Cerebellar nuclear complex (tissue), 1 donor: ENCODE measurements at places on chromosomes 2 and 18.

DNA sequence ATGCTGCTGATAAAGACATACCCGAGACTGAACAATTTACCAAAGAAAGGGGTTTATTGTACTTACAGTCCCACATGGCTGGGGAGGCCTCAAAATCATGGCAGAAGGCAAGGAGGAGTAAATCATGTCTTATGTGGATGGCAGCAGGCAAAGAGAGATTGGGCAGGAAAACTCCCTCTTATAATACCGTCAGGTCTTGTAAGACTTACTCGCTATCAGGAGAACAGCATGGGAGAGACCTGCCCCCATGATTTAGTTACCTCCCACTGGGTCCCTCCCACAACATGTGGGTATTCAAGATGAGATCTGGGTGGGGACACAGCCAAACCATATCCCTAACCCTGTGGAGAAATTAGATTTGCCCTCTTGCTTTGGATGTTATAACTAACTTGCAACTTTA lies 1068.0 kb upstream of the ZEB2 start:
- no peak for DNase-seq

DNA sequence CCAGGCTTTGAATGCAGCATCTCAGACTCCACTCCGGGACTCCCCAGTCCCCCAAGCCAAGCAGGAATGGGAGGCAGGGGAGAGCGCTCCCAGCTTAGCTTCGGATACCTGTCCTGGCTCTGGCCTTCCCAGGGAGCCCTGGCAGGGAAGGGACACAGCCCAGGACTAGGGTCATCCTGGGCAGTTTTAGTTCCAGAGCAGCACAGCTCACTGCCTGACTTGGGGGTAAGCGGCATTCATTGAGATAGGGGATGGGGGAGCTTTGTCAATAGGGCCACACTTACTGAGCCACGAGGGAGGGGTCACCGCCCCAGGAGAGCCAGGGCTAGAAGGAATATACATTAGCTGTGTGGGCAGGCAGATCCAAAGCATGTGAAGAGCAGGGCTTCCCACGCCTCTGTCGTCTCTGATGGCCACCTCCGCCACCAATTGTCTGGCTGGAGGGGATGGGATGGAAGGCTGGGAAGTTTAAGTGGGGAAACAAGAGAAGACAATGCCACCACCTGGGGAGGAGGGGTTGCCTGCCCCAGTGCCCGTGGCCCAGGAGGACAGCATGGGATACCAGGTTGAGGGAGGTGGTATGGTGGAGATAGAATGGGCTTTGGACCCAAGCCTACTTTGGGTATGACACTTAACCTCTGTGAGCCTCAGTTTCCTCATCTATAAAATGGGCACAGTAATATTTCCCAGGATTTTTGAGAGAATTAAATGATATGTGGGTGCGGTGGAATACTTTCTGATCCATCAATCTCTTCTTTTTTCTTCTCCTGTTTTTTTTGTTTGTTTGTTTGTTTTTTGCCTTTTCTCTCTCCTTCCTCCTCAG lies 40.2 kb downstream of the SCTR start:
- DNase-seq: no peak

DNA sequence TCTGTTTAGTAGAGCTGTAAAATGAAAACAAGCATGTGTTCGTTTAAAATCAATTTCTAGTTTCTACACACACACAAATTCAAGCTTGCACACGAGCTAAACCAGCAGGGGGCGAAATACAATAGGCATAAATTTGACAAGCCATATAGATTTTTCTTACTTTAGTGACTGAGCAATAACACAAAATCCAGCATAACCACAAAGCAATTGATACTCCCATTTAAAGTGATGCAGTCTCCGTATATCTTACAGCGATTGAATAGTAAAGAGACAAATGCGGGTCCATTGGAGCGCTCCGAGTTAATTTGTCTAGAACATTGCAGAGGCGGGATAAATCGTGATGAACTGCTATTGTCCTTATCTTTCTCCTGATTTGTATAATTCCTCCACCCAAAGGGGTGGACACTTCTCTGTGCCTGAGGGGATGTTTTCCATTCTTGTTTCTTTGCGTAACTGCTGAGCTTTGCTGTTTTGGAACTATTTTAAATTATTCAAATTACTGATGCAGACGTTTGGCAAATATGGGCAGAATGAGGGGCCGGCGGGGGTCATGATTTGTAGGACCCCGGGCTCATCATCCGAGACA lies 1.2 kb upstream of the AFTPH start:
- DNase-seq: peak; percentile 3

DNA sequence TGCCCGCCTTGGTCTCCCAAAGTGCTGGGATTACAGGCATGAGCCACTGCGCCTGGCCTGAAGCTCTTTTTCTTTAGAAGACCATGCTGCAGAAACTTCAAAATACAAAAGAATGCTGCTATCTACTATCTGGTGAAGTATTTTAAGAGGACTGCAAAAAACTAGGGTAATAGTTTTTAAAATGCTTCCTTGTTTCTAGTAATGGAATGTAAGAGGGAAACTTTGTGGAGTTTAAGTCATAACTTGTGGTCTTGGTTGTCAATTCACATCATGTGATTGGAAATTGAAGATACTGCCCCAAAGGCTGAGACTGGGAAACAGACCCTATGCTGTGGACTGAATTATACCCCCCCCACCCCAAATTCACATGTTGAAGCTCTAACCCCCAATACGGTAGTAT lies 68.3 kb downstream of the B3GNT2 start:
- DNase-seq: no peak

DNA sequence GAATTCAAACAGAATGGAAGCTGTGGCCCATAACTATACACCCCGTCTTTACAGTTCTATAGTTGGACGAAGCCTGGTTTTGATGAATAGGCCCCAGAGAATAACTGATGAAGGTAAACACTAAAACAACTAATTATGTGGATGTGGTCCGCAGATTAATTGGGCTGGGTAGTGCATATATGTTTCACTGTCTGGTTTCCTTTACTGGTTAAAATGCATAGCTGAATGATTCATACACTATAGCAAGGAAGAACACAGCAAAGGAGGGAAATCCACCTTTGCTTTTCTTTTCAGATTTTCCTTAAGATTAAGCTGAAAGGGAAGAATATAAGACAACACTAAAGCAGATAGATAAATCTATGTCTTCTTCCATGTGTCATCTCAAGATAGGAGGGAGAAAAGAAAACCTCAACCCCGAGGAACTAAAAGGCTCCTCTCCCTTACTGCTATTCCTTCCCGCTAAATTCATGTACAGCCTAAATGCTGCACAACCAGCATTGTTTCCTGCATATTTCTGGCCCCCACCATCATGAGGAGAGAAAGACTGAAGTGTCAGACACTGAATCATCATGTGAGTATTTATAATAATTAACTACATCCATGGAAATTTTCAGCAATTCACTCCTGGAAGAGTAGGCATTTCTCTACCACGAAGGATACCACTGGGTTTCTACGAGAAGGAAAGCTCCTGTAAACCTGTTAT lies 297.1 kb upstream of the CCDC68 start:
- DNase-seq: no peak

GRCh38 chr2:120840795-120841487 lies 105.3 kb downstream of the GLI2 start:
- DNase-seq: no peak

DNA sequence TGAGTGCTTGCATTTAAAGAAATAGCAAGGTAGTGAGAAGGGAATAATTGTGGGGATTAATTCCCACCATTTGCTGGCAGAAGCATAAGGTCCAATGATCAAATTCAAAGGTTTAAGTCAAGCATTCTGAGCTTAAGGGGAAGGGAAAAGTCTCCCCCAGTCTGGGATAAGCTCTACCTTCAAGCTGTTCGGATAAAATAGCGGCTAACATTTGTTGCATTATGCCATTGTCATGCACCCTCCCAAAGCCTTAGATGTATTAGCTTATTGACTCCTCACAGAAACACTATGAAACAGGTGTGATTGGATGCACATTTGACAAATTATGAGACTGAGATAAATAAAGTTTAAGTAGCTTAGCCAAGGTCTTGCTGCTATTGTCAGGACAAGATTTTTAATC lies 52.2 kb upstream of the TGIF1 start:
- DNase-seq: no peak

- no peak for DNase-seq
Observed at GRCh38 chr2:129767346-129768035, 212.0 kb upstream of the RAB6C start.

GRCh38 chr2:176599796-176600485 lies 330.7 kb downstream of the MTX2 start:
- DNase-seq: no peak

GRCh38 chr2:29075894-29076705 lies 1.8 kb upstream of the PCARE start:
- no peak for DNase-seq

GRCh38 chr18:63679820-63680606 lies 18.3 kb upstream of the SERPINB3 start:
- no peak for DNase-seq

DNA sequence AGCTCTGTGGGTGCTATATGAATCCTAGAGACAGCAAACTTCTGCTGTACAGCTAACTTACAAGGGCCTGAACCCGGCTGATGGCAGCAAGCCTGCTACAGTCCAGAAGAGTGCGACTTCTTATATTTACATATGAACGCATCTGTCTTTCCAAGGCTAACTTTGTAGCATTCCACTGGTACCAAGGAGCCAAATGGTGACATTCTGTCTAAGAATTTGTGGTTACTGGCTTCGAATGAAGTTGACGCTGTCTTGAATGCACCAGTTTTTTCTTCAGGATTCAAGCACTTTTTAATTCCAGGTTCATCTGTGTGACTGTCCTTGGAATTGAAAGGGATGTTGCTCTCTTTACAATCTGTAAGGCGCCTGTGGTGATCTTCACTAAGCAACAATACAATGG lies 42.4 kb downstream of the THUMPD2 start:
- no peak for DNase-seq

GRCh38 chr2:42876326-42876751 lies 84.0 kb upstream of the HAAO start:
- DNase-seq: no peak

GRCh38 chr2:179180242-179180641 lies 84.4 kb downstream of the SESTD1 start:
- DNase-seq: no peak

DNA sequence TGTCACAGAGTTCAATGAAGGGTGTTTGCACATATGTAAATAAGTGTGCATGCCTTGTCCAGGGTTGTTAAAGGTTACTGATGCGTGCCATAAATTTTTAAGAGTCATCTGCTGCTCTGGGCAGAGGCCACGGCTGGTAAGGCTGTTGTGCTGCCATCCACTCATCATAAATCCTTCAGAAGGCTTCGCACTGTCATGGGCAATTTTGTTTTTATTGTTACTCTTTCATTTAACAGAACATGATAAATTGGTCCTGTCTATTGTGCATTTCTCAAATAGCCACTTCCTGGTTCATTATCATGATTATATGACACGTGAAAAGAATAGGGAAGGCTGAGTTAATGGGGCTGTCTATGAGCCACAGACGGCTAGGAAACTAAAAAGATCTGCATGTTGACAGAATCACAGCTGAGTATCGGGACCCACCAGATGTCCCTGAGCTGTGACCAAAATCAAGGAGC lies 634.3 kb upstream of the SOX11 start:
- no peak for DNase-seq

DNA sequence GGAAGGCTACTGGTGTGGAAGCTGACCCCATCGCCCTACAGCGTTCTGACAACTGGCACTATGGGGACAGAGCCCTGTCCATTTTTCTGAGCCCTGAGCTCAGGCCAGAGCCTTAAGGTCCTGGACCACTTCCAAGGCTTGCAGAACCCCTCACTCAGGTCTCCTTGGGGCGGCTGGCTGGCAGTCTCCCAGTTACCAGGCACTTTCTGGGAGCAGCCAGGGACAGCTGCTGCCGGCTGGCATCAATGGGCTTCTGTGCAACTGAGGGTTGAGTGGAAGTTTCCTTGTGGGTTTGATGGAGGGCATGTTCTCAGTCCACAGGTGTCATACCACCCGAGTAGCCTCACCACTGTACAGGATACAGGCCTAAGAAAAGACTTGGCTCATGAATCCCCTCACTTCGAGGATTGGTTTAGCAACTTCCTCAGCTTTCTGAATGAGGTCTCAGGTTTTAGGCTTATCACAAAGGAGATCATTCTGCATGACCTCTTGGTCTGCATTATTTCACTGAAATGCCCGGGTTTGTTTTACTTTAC lies 27.4 kb upstream of the WIPF1 start:
- DNase-seq: no peak

- DNase-seq: no peak
Observed at GRCh38 chr2:177078855-177079254, 133.7 kb upstream of the HNRNPA3 start.
